Progenitor cell of endocrine pancreas (in vitro differentiated cells): ENCODE measurements at places on chromosomes 11 and 22.

- DNase-seq: no peak
Measured at GRCh38 chr11:65928667-65929066, 9.4 kb downstream of the DRAP1 start.

DNA sequence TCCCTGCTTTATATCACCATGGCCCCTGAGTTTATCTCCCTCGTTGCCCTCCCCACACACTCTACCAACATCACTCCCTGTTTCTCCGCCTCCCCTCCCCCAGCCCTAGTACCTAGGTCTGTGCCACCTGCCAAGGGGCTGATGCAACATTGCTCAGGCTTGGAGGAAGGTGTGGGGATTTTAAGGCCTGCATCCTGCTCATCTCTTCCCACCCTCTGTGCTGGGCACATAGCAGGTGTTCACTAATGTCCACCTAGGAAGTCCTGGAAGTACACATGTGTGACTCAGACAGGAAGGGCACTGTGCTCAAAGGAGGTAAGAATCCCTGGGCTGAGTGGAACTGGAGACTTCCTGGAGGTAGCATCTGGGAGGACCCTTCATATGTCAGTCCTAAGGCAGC is 37.0 kb downstream of the PDE2A start:
- no peak for DNase-seq

DNA sequence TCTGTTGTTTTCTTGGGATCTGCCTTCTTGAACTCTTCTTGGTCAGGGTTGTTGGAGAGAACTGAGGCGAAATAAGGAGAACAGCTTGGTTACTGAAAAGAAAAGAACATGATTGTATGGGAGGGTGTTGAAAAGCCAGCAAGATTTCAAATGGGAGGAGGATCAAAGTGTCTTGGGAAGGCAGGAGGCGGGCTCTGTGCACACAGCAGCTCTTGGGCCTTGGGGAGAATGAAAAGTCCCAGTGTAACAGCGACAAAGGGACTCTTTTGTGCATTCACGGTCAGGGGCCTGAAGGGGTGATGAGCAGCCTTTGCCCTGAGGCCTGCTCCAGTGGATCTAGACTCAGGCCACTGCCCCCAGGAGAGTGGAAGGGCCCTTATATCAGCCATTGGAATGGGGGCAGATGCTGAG is 135.4 kb downstream of the ADAMTS15 start:
- no peak for DNase-seq

GRCh38 chr22:42074846-42075676 is 1.0 kb downstream of the PHETA2 start:
- DNase-seq: no peak

DNA sequence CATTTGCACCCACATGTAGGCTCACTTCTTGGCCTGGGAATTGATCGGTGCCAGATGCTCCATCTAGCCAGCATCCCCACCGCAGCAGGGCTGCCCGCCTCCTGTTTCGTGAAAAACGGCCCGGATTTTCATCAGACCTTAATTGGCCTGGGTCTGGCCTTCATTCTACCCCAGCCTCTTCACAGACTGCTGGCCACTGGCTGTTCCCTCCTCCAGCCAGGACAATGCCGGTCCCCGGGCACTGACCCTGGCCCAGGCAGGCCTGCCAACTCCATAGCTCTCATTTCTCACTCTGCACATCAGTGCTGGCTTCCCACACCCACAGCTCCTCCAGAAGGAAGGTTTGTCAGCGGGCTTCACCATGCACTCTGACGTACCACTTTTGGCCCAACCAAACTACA is 27.9 kb downstream of the TIMP3 start:
- no peak for DNase-seq

GRCh38 chr11:12827369-12827768 is 153.1 kb downstream of the TEAD1 start:
- no peak for DNase-seq

GRCh38 chr11:128653801-128654231 is 40.1 kb upstream of the FLI1 start:
- no peak for DNase-seq

DNA sequence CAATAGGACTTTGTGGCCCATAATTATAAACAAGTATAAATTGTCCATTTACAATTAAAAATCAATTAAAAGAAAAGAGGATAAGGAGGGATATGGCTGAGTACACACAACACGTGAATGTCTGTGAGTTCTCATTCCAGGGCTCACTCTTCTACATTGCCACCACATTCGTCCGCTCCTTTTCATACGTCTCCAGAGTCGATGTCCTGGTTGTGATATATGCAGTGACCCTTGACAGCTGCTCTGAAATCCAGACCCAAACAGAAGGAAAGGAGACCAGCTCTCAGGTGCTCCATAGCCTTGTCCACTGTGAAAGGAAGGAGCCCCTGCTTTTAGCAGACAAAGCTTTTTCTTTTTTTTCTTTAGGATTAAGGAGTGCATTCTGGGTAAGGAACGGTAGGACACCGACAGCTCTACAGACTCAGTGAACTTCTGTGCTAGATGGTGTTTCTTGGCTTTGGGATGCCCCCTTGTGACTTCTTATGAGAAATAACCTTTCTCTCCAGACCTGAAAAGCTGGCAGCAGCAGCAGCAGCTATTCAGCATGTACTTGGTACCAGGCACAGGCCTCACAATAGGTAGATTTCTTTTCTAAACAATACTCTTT is 19.7 kb upstream of the DNAJB13 start:
- no peak for DNase-seq

DNA sequence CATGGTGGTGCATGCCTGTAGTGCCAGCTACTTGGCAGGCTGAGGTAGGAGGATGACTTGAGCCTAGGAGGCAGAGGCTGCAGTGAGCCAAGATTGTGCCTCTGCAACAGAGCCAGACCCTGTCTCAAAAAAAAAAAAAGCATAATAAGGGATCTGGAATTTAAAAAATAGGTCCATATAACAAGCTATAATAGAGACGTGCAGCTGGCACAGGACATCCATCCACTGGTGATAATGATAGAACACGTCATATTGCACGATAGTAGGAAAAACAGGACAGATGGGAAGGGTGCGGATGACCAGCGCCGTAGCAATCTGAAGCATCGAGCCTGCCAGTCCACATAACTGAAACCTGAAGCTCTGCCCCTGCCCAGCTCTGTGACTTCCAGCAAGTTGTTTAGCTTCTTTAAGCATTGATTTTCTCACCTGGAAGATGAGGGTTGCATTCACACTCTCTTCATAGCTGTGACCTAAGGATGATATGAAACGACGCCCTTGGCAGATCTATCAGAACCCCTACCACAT is 60.3 kb upstream of the PRODH start:
- DNase-seq: no peak

DNA sequence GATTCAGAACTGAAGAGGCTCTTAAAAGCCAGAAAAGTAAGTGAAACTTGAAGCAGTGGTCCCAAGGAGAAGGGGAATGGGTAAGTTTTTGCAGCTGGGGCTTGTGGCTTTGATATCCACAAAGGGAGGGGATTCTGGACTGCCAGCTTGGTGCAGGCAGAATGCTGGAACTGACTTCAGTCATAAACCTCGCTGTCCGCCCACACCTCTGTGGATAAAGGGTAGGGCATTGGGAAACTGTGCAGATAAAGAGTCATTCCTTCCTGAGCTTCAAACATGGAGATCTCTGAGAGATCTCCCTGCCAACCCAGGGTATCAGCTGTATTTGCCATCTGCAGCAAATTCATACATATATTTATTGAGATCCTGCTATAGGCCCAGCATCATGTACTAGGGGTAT is 124.3 kb upstream of the OR9Q1 start:
- DNase-seq: no peak

- no peak for DNase-seq
Measured at GRCh38 chr11:33670250-33671011, 30.2 kb downstream of the C11orf91 start.

DNA sequence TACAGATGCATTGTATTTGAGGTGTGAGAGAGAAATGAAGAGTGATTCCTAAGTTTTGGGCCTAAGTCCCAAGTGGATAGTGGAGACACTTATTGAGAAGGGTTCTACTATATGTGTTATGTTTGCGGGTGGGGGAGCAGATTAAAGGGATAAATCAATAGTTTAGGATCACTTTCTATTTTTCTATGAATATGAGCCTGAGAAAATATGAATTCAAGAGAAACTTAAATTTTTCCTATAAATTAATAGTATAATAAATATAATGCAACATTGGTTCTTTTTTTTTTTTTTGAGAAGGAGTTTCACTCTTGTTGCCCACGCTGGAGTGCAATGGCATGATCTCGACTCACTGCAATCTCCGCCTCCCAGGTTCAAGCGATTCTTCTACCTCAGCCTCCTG is 31.3 kb downstream of the AMBRA1 start:
- DNase-seq: no peak

DNA sequence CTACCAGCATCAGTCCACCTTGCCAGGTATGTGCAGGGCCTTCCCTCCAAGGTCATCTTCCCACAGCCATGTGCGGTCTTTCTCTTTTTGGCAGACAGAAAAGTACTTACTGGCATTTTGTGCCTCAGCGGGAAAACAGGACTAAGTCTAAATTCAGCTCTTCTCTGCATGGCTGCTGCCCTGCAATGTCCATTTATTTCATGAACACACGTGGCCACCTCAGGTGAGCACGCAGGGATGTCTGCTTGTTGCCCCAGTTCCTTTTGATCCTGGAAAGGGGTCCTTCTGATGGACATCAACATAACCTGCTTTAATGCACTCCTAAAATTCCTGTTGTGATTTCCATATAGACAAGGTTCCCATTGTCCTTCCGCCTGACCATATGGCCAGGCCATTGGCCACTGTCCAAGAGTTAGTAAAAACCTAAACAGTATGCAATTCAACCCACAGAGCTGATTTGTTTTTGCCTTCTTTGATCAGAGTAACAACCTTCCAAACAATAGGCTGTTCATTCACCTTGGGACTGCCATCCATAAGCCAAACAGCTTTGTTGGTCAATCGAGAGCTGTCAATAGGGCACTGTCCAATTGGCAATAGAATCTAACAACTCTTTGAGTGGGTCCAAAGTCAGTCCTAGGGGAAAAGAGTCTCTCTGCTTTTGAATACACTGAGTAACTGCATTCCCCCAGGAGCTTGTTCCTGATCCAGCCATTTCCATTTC is 5.9 kb downstream of the TREH start:
- DNase-seq: no peak

DNA sequence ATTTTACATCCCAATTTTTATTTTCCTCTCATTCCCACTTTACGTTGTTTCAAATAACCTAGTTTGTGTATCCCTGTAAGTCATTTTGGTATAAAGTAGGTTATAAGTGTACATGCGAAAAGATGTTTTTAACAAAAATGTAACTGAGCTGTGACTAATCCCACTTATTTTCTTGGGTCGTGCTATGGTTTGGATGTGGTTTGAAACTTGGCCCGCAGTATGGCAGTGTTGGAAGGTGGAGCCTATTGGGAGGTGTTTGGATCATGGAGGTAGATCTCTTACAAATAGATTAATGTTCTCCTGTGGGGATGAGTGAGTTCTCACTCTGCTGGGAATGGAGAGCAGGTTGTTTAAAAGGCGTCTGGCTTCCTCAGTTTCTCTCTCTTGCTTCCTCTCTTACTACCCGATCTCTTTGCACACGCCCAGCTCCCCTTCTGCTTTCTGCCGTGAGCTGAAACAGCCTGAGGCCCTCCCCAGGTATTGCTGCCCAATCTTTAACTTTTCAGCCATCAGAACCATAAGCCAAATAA is 7.2 kb downstream of the RPL27A start:
- DNase-seq: no peak

- no peak for DNase-seq
Measured at GRCh38 chr22:43861529-43861928, 784 bp downstream of the SULT4A1 start.

DNA sequence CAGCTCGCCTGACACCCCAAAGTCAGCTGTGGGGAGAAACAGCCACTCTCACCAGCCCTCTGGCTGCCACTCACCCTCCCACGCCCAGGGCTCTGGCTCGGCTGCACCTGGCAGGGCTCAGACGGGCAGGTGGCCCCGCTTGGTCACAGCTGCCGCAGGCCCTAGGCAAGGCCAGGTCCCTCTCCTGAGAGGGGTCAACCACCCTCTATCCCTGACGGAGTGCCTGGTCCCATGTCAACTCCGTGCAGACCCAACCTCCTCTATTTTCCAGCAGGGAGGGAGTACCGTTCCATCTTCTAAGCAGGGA is 1.9 kb downstream of the MAP4K2 start:
- no peak for DNase-seq
